ENCODE measurements at places on chromosomes 2 and 18.

GRCh38 chr18:62102221-62102620 is 84.6 kb downstream of the PIGN start:
- DNase-seq, result no peak

- no peak for DNase-seq
These were observed 201.6 kb downstream of the ERBB4 start for GRCh38 chr2:212337036-212337435.

- no peak for DNase-seq
These were observed 398.8 kb upstream of the TRIB2 start for GRCh38 chr2:12317814-12318426.

- no peak for DNase-seq
These were observed 94.9 kb upstream of the PAPOLG start for GRCh38 chr2:60661073-60661738.

DNA sequence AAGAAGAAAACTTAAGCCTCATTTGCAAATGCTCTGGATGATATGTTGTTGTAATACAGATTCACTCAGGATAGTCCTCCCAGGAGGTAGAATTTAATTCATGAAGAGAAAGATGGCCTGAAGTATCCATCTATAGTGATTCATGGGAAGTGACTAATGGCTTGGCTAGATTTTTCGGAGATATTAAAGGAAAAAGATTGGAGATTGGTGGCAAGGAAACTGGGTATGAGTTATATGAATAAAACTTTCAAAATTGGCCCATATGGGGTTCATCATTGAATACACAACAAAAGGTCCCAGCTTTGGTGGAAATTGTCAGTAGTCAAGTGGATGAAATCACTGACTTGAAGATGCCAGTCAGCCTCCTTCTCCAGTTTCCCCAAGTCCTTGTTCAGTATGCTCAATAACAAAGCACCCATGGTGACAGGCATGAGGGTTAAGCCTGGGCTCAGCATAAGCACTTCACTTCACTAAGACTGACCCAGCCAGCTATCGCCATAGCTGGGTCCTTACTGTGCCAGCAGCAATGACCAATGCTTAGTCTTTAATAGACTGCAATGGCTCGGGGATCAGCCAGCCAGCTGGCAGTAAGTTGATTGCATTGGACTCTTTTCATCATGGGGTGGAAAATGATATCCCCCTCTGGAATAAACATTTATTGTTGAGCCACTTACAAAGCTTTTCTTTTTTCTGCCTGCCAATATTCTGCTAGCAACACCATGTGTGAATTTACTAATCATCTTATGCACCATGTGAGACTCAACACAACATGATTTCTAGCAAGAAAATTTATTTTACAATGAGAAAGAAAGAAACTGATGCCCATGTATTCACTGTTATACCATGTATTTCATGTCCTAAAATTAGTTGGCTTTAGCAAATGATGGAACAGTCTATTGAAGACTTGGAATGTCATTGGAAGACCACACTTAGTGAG is 176.6 kb upstream of the TACR1 start:
- DNase-seq, result peak; percentile 13

- DNase-seq, result no peak
These were observed 25.3 kb upstream of the RFX8 start for GRCh38 chr2:101500180-101500579.

DNA sequence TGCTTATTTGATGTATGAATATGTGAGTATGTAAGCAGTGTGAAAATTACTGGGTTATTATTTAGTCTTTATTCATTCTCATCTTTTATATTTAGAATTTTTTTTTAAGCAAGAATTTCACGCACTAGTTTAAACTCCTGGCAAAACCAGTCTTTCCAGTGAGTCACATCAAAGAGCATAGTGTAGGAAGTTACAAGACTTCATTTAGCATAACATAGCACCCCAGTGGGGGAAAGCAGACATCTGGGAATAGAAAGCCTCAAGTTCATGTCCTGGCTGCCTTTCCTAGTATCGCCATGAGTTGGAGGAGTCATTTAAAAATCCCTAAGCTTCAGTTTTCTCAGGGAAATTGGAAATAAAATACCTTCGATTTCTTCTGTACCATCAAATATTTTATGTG is 408.3 kb downstream of the NUP35 start:
- no peak for DNase-seq

GRCh38 chr18:66752733-66753132 is 148.8 kb upstream of the CDH19 start:
- no peak for DNase-seq

- no peak for DNase-seq
These were observed 52.9 kb downstream of the TMEM163 start for GRCh38 chr2:134665727-134666506.

DNA sequence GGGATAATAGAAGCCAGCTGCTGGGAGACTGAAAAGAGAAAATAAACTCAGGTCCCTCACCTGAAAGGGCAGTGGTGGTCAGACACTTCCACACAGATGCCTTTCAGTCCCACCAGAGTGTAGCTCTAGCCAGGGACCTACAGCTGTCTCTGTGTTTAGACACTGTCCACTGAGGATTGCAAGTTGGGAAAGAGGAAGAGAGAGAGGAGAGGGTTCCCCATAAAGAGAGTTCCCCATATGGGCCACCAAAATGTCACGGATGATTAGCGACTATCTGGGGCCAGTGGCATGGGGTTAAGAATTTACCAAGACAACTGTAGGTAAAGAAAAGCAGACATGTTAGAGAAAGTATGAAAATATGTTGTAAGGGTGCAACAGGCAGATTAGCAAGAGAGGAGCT is 36.7 kb upstream of the SKA1 start:
- no peak for DNase-seq

DNA sequence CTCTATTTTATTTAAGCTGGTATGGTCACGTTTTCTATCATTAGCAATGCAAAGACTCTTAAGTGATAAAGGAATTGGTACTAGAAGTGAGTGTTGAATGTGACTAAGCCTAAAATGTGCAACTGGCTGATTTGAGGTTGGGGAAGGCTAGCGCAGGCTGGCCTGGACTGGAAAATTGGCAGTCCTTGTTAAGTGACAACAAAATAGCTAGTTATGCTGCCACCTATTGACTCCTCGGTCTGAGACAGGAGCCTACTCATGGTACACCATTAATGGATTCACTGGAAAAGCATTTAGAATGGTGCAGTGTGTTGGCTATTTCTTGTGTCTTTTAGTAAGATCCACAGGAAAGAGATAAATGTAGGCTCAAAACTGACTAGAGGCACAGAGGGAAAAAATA is 5.7 kb upstream of the WIPF1 start:
- peak; percentile 22 for DNase-seq

- DNase-seq, result no peak
These were observed 24.0 kb downstream of the HS1BP3 start for GRCh38 chr2:20626698-20627513.

- no peak for DNase-seq
These were observed 53.3 kb downstream of the DTNB start for GRCh38 chr2:25620077-25620476.

DNA sequence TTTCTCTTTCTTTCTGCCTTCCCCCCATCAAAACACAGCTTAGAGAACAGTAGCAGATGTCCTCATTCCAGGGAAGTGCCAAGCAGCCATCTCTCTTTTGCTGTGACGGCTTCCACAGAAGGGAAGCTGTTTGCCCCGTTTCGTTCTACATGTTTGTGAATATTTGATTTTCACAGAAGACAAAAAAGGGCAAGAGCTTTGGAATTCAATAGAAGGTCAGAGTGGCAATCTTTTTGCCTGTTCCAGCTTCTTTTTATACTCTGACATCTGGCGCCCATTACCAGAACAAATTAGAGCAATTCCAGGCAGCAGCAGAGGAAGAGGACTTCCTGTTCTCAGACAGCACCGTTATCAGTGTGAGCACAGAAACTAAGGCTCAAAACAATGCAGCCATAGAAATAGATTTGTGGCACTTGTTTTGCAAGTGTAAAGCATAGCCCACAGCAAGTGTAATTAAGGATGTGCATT is 79.0 kb upstream of the CDH19 start:
- DNase-seq, result no peak

DNA sequence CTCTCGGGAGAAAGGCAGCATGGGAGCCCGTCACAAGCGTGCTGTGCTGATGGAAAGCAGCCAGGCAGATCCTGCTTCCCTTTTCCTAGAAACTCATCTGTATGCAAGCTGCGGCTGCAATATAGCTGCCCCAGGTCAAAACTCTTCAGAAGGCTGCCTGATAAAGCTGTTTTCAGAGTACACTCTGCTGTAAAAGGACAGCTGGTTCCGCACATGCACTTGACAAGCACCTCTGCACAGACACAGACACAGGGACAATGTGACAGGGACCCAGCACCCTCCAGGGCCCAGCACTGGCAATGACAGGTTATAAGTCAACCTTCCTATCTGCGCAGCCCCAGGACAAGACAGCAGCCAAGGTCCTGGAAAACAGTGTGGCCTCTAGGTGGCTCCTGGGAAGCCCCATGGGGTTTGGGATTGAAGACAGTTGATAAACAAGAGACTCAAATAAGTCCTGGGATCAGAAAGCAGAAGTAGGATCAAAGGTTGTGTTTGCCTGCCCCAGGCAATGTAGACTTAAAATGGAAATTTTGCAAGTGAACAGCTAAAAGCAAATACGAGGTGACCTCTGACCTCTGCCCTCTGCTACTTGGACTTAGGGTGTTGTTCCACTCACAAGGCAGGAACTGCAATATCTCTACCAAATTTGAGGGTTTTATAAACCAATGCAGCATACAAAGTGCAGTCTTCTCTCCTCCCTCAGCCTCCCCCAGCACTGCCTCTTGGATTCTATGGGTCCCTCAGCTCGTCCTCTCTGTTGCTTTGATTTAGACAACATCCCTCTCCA is 16.9 kb downstream of the SLC66A2 start:
- DNase-seq, result no peak

DNA sequence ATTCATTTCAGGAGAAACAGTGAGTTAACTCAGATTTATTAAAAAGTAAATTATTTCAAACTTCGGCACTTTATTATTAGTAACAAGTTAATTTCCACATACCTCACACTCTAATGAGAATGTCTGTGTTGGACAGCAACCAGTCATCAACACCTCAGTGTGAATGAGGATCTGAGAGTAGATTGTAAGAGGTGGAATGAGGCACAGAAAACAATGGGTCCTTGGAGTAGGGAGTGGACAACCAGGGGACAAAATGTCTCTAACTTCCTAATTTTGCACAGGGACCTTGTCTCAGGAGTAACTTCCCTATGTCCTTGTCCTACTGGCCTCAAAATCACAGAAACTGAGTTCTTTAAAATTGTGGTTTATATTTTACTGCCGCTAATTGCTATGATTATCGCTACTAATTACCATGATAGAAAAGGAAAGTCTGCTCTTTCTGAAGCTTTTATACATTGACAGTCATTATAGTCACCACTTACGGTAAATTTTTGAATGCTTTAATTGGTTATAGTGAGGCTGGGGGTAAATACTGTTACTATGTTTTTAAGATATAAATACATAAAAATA is 82.2 kb upstream of the LRPPRC start:
- no peak for DNase-seq

DNA sequence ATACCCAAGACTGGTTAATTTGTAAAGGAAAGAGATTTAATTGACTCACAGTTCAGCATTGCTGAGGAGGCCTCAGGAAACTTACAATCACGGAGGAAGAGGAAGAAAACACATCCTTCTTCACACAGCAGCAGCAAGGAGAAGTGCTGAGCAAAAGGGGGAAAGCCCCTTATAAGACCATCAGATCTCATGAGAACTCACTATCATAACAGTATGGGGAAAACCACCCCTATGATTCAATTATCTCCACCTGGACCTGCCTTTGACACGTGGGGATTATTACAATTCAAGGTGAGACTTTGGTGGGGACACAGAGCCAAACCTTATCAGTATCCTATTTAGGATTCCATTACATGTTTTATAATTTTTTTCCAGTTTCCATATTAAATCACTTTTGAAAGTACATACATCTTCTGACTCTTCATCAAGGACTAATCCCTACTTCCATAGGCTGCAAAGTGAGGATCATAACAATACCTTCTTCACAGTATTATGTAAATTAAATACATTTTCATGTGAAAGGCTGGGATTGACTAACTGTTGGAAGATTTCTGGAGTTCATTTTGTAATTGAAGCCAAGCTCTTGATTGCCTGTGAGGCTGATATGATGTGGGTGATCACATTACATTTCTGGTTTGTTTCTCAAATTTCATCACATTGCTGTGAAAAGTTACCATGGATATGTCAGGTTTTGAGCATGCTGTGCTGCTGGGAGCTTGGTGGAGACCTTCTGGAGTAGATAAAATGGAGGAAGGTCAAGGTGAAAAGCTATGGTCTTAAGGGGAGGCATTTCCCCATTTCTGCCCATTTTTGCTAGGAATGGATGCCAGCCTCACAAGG is 31.7 kb upstream of the CERS6 start:
- DNase-seq, result no peak

GRCh38 chr2:2326068-2327040 is 4.7 kb downstream of the MYT1L start:
- DNase-seq, result no peak

DNA sequence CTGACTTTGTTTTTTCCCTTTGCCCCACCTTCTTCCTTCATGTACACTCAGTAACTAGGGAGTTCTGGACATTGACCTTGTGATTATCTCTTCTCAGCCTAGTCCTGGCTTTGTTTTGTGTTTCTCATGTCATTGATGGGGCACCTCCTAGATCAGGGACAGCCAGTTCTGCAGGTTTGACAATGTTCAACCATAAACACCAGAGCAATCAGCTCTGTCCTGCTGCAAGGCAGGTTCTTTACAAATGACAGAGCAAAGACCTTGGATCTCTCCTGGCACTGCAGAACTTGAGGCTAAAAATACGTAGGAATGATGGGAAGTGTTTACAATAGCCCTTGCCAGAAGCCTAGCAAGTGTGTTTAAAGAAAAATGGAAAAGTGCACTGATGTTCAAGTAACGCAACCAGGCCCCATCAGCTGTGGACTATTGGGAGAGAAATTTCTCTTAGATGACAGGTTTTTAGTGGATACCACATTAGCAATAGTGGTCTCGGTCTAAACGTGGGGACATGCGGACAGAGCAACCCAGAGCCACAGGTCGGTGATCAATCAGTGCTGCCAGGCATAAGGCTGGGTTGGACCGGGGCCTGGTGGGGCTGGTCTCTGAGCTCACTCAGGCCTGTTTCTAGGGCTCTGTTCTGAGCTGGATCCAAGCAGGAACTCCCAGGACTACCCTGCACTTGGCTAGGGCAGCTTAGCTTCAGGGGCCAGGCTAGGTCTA is 76.8 kb downstream of the SOWAHC start:
- no peak for DNase-seq

GRCh38 chr2:3603536-3604206 is 8.8 kb downstream of the COLEC11 start:
- no peak for DNase-seq

- no peak for DNase-seq
These were observed 6.3 kb downstream of the ANKRD53 start for GRCh38 chr2:70984576-70985282.

- DNase-seq, result no peak
These were observed 85.9 kb upstream of the ACSL3 start for GRCh38 chr2:222774941-222775340.

GRCh38 chr2:11228692-11229091 is 73.4 kb downstream of the SLC66A3 start:
- DNase-seq, result no peak

- no peak for DNase-seq
These were observed 1484.5 kb upstream of the ZEB2 start for GRCh38 chr2:146004462-146004861.
